ENCODE measurements at places on chromosomes 7 and 10.

GRCh38 chr10:126732308-126732707 is 61.8 kb upstream of the C10orf90 start:
- DNase-seq: no peak

DNA sequence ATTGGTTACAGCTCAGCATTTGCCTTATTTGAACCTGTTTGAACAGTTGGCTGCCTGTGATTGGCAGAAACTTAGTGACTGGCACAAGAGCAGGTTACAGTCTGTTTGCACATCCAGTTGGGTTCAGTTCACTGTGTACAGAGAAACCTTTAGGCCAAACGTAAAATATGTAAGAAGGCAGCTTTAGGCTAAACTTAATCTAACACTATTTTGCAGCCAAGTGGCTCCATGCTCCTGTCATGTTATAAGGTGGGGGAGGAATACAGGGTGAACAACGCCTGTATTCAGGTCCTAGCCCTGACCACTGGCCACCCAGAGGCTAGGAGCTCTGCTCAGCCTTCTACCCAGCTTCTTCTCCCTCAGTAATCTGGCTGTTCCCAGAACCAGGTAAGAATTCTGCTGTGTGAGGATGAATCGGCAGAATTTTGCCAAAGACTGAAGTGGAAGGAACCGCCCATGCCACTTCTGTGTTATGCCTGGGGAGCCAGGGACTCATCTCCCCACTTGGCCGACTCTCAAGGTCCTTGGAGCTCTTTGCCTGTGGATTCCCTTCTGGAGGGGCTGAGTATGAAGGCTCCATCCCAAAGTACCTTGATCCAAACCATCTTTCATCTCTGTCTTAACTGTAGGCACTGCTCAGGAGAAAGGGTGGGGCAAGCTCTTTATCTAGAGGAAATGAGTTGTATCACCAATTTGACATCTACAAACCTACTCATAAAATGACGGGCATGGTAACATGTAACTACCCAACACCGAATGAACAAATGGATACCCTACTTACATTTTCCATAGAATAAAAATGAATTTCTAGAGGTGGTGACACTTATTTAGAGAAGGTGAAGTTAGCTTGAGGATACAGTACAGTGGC is 164.4 kb upstream of the NAMPT start:
- no peak for DNase-seq

- DNase-seq: peak; percentile 12
Observed at GRCh38 chr7:91752102-91752501, 128.4 kb downstream of the MTERF1 start.

DNA sequence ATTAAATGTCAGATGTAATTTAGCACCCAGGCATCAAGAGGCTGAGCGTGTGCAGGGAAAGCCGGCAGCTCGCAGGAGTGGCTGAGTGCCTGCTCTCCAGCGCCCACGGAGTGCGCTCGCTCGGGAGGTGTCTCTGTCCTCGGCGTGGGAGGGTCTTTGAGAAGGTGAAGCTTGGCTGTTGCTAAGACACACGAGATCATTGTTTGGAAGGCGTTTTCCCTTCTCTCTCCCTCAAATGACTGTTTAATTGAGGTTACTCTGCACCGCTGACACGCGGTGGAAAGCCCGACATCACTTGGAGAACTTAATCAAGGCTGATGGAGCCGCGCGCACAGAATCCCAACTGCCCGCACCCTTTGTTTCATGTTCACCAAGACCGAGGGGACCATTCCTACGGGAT is 414.6 kb downstream of the DNAJB6 start:
- DNase-seq: no peak

- no peak for DNase-seq
Observed at GRCh38 chr7:105297985-105298384, 90.7 kb downstream of the SRPK2 start.

GRCh38 chr7:134461916-134462315 is 3.0 kb upstream of the AKR1B1 start:
- peak; percentile 48 for DNase-seq
